Activated CD4-positive, alpha-beta T cell treated with anti-CD3 and anti-CD28 coated beads, Interleukin-2, Interleukin-6, amounts not matched to agents 100 ng/mL and 50 ng/mL, durations not matched to agents 16 hours and 8 hours (primary cell): ENCODE measurements at places on chromosomes 5 and 9.

DNA sequence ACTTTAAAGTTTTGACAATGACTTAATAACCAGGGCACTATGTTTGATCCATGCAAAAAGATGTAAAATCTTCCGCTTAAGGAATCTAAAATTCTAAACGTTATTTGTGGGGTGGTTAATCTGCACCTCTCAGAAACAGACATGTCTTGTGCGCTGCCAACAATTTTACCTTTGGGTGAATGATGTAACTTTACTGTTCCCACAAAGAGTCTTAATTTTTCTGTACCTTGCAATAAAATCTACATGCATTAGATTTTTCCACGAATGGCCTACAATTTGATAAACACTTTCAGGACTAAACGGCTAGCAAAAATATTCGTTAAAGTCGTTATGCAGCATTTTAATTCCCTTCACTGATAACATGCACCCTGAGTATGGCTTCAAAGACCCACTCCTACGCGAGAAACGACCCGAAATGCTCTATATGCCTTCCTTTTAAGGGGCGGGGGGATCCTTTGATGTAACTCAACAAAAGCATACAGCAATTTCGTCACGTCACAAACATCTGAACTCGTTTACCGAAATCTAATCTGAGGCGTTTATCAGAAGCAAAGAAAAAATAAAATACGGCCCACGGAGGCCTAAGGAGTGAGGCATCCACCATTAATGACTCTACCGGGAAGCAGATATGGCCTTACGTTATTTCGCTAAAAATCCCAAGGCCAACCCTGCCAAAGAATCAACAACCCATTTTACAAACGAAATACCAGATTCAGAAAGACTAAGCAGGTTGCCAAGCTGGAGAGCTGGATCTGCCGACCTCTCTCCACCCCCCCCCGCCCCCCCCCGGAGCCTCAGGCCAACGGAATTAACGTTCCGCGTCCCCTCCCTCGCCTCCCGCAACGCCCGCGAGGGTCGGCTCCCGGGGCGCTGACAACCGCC lies 621 bp downstream of the AK6 start:
- peak; percentile 35 for DNase-seq

DNA sequence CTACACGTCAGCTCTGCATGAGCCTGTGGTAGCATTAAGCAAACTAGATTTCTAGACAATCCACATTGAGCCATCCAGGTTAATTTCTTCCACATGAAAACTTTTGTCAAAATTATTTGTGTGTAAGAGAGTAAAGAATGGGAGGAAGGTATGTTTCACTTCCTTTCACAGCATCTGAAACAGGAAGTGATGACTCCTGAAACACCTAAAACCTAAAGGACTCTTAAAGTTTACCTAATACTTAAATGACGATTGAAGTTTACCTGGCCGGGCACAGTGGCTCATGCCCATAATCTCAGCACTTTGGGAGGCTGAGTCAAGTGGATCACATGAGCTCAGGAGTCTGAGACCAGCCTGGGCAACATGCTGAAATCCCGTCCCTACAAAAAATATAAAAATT lies 223.8 kb downstream of the CEMIP2 start:
- no peak for DNase-seq

DNA sequence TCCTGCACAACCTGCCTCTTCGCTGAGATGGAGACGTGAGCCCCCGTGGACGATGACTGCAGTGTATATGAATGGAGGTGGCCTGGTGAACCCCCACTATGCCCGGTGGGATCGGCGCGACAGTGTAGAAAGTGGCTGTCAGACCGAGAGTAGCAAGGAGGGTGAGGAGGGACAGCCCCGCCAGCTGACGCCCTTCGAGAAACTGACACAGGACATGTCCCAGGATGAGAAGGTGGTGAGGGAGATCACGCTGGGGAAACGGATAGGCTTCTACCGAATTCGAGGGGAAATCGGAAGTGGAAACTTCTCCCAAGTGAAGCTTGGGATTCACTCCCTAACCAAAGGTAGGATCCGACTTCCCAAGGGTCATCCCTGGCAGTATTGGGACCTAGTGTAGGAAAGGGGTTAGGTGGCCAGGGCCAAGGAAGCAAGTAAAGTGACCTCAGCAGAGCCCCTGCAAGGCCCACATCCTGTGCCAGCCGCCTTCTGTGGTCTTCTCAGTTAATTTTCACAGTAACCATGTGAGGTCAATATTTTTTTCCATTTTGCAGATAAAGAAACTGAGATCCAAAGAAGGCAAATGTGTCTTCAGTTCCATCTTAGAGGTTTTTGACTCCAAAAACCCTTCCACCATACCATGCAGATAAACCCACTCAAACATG lies 53.8 kb downstream of the NIM1K start:
- peak; percentile 14 for DNase-seq

DNA sequence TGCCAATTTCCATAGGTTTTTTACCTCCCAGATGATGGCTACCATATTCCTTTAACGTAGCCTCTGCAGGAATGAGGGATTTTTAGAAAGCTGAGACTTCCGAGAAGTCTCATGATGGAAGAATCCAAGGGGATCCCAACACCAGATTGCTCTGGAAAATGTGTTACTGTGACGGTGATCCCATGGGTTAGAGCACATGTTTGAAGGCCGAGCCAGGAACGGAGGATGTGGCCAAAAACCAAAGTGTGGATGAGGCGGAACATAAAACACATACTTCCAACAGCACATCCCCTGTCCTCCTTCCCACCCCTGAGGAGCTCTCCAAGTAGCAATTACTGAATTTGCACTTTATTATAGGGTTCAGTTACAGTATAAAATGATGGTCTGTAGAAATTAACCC lies 82.6 kb downstream of the GPR21 start:
- no peak for DNase-seq

DNA sequence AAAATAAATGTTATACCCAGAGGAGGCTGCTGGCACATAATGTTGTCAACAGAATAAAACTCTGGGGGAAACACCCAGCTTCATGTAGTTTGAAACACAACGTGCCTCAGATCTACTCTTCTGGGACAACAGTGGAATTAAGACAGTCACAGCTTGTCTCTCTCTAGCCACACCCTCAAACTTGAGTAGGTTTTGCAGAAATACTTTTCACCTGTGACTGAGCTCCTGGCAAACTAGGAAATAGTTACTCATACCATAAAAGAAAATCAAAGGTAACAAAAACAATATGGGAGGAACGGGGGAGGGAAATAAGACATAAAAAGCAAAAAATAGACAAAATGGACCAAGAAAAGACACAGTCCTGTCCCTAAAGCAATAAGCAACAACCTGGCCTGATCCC lies 14.4 kb downstream of the ELAVL2 start:
- no peak for DNase-seq

- no peak for DNase-seq
Measured at GRCh38 chr5:31487506-31487905, 44.4 kb downstream of the DROSHA start.

- no peak for DNase-seq
Measured at GRCh38 chr5:161095953-161096352, 243.9 kb upstream of the ATP10B start.

DNA sequence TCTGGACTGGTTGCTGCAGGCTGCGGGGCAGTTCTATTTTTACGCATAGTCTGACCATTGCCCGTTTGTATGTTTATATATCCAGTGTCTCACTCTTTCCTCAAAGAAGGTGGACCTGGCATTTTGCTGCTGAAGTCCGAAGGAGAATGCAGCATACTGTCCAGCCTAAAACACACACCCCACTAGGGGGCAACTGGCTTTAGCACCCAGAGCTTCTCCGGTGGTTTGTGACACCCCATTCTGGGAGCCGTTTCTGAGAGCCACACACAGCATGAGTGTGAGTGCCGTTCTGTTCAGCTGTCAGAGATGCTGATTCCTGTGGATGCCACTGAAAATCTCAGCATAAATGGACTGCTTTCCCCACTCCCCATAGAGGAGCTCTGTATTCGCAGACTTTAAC lies 290.5 kb upstream of the TAS2R1 start:
- DNase-seq, result no peak

DNA sequence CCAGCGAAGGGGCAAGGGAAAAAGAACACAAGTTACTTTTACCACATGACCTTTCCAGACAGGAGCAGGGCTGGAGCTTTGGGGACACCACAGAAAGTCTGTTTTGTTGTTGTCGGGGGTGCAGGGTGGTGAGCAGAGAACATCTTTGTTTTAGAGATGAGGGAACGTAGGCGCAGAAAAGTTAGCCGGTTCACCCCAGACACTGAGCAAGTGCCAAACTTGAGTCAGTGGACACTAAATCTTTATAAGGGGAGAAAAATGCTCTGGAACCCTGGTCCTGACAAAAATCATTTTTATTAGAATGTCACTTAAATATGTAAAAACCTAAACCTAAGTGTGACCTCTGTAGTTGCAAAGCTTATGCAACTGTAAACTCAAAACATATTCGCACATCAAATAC lies 126.4 kb upstream of the GAS1 start:
- no peak for DNase-seq

GRCh38 chr5:177310332-177310731 lies 1.4 kb downstream of the MXD3 start:
- no peak for DNase-seq

DNA sequence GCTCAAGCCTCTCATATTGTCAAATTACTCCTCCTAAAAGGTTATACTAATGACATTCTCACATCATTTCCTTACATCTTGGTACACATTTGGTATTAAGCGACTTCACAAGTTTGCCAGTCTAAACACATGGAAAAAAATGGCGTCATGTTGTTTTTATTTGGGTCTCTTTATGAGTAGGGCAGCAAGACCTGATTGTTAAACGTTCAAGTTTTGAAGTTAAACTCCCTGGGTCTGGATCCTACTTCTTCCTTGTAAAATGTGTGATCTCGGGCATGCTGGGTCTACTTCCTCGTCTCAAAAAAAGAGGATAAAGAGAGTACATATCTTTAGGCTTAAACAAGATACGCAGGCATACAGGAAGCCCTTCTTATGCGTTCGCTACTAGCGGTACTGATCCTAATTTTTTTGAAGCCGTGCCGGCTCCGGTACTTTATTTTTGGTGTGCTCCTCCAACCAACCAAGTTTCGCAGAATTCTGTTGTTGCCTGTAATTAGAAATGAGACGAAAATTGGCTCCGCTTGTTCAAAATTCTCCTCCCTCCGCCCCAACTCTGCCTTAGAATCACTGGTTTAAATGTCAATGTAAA lies 596 bp upstream of the CDC37L1 start:
- DNase-seq, result peak; percentile 45

DNA sequence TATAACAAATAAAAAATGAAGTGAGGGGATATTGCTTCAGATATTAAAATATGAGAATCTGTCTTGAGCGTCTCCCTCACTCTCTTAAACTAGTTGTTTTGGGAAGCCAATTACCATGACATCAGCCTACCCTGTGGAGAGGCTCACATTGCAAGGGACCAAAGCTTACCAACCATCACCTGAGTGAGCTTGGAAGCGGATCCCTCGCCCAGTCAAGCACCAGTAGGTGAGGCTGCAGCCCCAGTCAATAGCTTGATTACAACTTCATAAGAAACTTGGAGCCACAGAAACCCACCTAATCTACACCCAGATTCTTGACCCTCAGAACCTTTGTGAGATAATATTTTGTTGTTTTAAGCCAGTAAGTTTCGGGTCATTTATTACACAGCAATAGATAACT lies 206.2 kb downstream of the CEMIP2 start:
- DNase-seq, result no peak

DNA sequence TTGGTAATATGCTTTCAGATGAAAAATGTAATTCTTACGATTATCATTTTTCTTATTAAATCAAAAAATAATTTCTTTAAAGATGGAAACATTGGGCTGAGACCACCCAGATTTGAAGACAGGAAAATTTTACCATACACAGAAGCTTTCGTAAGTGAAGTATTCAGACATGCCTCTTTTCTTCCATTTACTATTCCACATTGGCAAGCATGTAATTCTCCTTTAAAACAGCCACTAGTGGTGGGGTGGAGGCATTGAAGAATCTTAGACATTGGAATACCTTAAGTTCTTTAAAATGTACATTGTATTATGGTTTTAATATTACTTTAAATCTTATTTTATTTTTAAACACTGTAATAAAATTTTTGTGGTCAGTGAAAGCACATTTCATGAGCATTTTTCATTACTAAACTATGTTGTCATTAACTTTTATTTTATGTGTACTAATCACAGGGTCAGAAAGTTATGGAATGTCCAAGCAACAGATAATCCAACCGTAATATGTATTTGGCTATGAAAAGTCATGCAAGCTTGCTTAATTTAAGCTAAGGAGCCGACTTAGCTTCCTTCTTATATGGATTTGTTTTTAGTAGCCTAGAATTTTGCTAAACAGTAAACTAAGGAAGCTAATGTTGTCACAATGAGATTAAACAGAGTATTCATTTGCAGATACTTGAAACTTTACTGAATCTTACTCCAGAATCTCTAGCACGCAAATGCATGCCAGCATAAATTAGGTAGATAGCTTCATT lies 97.4 kb upstream of the ALDH1A1 start:
- DNase-seq, result no peak

- DNase-seq, result no peak
Measured at GRCh38 chr5:105940181-105940580, 1730.6 kb downstream of the EFNA5 start.
